H1 (cell line): ENCODE measurements at places on chromosomes 3 and 15.

GRCh38 chr15:58241872-58242271 lies 103.7 kb downstream of the AQP9 start:
- DNase-seq, result no peak

DNA sequence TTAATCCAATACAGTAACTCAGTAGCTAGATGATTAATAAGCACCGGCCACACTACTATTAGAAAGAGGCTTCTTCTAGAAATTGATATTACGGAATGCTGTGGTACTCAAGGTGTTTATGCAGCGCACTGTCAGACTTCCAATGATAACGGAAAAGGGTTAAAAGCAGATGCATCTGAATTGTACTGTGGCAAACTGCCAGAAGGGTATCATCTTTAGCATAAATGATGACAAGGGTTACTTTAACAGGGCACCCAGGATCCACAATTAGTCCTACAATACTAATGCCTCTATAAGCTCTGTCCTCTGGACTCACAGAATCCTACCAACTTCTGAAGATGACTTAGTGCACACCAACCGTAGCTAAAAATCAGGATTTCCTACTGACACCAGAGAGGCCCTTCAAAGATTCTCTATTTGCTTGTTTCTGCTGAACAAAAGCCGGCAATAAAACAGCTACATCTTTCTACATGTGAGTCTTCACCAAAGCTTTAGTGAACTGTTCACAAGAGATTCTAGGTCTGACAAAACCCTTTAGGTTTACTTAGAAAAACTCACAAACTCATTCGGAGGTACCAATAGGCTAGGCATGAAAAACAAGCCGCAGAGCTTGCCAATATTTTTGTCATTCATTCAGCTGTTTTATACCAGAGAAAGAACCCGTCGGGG lies 7.1 kb downstream of the SATB1 start:
- no peak for DNase-seq

DNA sequence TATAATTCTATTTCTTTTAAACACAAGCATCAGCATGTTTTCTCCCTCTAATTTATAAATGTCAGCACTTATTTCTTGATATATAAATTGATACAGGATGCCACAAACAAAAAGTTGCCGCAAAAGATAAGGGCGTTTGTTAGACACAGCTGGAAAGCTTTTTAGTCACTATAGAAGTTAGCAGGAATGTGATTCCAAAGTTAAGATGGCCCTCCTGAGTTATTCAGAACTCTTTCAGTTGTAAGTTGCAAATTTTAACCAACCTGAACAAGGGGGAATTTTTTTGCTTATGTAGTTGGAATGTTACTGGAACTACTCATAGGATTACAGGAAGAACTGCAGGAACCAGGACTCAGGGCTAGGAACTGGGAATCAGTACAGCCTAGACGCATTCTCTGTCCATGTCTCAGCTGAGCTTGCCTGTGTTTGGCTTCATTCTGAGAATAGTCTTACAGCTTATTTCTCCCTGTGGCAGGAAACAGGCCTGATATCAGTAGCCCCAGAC lies 166.3 kb downstream of the VGLL4 start:
- DNase-seq, result no peak

GRCh38 chr3:189573004-189573403 lies 58.2 kb upstream of the TP63 start:
- no peak for DNase-seq

DNA sequence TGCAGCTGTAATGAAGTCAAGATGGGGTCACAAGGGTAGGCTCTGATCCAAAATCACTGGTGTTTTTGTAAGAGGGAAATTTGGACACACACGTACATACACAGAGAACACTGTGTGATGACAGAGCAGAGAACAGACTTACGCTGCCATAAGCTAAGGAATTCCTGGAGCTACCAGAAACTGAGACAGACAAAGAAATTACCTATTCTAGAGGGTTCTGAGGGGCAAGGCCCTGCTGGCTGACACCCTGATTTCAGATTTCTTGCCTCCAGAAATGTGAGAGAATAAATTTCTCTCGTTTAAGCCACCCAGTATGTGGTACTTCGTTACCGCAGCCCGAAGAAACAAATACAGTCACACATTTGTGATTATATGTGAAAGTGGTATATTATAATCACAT lies 24.8 kb downstream of the CBLB start:
- DNase-seq, result no peak

- DNase-seq, result no peak
Observed at GRCh38 chr3:170572665-170573253, 13.1 kb downstream of the SLC7A14 start.

GRCh38 chr15:25930931-25931330 lies 67.8 kb upstream of the ATP10A start:
- DNase-seq, result no peak

- DNase-seq, result no peak
Observed at GRCh38 chr3:26637698-26638097, 15.1 kb downstream of the LRRC3B start.

- no peak for DNase-seq
Observed at GRCh38 chr15:89205991-89206585, 15.3 kb downstream of the RLBP1 start.

GRCh38 chr3:61927332-61927731 lies 366.0 kb downstream of the PTPRG start:
- DNase-seq, result no peak

- DNase-seq, result no peak
Observed at GRCh38 chr3:179093807-179094206, 22.2 kb upstream of the ZMAT3 start.

DNA sequence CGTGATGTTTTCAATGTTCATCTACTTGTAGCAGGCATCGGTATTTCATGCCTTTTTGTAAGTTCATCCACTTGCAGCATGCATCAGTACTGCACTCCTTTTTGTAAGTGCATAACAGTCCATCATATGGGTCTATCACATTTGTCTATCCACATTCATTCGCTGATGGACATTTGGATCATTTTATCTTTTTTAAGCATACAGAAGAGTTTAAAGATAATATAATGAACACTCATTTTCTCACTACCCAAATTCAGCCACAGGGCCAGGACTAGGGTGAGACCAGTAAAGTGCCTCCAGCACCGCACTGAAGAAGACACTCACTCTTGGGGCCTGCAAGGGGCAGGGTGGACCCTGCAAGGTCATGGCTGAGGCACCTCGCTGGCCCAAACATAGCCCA lies 309.6 kb downstream of the UACA start:
- DNase-seq, result no peak

DNA sequence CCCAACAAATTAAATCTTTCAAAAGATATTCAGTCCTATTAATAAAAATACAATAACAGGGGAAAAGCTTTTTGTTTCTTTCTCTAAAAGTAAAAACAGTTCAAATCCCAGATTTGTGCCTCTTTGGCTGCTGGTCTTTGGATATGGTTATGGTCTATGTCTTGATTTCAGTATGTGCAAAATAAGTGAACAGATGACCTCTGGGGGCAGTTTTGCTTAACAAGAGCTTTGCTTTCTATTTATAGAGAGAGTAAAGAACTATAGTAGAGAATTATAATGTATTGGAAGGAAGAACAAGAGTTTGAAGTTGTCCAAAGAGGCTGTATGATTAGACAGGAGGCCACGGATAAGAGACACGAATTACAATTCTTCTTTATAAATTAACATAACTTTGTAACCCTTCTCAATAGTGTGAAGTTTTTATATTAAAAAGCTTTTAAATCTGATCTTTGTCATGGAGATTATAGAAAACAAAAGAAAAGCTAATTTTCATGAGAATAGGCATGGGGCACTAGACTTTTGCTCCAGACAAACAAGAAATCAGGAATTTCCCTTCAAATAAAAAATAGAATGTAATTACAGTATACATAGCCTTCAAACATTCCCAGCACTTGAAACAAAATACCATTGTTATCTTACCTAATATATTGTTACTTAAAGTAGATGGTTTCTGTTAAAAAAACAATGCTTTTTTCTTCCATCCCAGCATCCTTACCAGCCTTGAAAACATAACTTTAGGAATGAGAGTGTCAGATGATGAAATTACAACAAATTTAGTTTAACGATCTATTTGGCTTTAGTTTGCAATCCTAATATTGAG lies 432.7 kb upstream of the ARHGEF26 start:
- no peak for DNase-seq

DNA sequence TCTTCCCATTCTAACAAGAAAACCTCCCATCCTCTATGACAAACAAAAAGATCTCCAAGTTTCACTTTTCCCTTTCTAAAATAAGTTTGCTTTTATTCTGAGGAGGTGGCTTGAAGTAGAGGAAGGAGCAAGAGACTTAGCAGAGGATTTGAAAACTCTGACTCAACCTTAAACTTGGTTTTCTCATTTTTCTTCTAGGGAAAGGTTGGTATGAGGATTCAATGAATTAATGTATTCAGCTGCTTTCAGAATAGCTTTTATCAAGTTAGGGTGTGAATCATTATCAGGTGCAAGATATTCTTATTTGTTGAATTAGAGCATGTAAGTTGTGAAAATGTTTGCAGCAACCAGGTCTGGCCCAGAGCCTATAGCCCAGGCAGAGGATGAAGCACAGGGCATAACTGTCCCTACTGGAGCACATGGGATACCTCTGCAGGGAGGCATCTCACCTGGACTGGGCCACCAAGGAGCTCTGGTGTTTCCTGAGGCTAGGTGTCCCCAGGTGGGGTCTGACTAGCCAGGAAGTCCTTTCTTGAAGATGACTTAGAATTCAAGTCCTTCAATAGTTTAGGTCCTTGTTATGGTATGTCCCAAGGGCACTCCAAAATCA lies 42.3 kb downstream of the SATB1 start:
- DNase-seq, result no peak

GRCh38 chr3:186217820-186218164 lies 108.9 kb upstream of the ETV5 start:
- no peak for DNase-seq

DNA sequence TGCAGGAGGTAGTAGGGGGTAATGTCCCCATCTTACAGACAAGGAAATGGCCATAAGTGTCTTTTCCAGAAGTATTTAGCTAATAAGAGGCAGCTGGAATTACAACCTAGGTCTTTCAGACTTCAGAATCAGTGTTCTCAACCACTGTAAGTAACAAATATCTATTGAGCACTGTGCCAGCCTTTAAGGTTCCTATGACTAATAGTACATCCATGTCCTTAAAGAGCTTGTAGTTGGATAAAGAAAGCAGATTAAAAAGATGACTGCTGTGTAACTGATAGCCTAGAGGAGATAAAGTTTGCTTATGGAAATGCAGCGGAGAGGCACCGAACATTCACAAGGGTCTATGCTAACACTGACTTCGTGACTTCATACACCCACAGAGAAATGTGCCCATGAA lies 136.0 kb downstream of the KCNMB2 start:
- no peak for DNase-seq

GRCh38 chr3:138862924-138863775 lies 28.4 kb upstream of the PIK3CB start:
- DNase-seq, result peak; percentile 53

- no peak for DNase-seq
Observed at GRCh38 chr15:101675015-101675414, 22.8 kb upstream of the TM2D3 start.

GRCh38 chr3:194537732-194538247 lies 51.0 kb upstream of the ATP13A3 start:
- DNase-seq, result no peak

DNA sequence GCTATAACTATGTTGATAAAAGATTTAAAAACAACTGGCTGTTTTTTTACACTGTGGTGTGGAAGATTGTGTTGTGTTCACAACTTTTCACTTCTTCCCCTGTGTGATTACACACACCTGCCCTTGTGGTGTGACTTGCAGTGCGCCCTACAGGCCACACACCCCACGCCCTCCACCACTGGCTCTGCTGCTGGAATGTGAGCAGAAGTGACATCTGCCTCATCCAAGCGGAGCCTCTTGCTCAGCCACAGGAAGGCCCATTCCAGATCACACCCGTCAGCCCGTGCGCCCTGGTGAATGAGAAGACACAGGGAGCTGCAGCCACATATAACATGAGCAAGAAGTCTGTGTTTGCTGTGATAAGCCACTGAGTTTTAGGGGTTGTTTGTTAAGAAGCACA lies 7.0 kb downstream of the CCR2 start:
- no peak for DNase-seq

DNA sequence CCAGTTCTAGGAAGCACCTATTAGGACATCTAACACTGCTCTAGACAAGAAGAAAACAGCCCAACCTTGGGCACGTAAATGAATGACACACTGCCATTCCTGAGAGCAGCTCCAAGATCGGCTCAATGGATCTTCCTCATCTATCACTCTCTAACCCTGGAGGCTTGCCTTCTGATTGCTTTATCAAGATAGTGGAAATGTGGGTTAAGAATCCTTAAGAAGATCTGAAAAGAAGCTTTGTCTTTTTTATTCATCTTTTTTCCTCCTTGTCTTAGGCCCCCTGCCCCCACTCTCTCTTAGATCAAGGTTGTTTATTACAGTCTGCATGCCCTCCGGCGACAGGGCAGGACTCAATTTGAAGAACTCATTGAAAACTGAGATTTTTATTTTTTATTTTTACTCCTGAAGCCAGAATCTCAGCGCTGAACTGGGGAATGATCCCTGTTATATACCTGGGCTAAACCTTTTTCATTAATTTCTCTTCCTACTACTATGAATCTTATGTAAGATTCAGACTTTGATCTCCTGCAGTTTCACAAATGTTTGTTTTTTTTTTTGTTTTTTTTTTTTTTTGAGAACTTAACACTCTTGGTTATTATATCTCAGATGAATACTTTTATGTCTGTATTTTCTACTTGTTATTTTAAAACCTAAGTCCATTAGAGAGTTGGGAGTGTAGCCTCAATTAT lies 219.5 kb downstream of the SV2B start:
- no peak for DNase-seq

DNA sequence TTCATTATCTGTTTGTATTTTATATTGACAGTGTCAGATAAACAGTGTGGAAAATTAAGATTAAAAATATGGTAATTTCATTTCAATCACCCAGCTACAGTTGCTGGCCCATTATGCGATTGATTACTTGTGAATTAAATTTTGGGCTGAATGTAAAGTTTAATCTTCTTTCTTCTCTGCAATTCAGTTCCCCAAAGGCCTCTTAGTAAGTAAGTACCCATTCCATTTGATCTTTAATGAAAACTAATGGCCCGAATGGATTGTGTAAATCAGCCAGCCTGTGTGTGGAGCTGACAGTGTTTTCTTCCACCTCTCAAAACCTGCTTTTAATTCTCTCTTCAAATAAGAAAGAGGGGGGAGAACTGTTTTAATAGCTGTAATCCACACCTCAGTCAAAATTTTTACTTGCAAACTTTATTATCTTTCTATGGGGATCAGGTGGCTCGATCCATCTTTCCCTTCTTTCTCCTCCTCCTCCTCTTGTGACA lies 307.1 kb downstream of the IL20RB start:
- DNase-seq, result no peak

GRCh38 chr3:175070946-175071345 lies 211.8 kb downstream of the NAALADL2 start:
- no peak for DNase-seq
